ENCODE measurements at places on chromosomes 5 and 9.

- no peak for DNase-seq
Measured at GRCh38 chr5:9284781-9285307, 261.0 kb downstream of the SEMA5A start.

DNA sequence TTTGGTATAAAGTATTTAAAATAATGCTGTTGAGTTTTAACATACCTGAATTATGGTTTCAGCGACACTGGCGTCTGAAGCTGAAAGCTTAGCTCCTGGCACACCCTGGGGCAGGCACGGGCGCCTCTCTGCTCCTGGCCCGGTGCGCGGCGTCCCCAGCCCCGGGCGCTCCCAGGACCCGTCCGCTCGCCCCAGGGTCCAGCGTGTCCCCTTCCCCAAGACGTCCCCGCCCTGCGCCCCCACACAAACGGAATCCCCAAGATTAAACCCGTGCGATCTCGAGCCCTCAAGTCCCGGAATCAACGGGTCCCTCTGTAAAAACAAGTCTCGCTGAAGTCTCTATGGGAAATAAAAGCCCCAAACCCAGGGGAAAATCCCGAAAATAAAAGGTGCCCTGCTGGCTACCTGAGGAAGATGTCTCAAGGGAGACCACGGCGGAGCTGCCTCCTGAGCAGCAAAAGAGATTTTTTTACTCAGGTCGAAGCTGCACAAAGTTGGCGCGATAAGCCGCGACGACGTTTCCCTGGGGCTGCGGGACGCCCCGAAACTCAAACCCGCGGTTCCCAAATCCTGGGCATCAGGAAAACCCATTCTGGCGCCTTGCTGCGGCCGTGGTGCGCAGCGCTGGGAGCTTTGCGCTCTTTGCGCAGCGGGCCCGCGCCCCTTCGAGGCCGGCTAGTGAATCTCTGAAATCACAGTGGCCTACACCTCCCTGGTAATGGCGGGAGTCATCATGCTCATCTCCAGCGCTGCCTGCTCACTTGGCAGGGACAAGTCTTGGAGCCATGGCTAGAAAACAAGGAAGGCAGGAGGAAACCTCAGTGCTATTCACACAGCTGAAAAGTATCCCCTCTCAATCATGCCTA is 6.3 kb upstream of the IFNA8 start:
- DNase-seq, result no peak

DNA sequence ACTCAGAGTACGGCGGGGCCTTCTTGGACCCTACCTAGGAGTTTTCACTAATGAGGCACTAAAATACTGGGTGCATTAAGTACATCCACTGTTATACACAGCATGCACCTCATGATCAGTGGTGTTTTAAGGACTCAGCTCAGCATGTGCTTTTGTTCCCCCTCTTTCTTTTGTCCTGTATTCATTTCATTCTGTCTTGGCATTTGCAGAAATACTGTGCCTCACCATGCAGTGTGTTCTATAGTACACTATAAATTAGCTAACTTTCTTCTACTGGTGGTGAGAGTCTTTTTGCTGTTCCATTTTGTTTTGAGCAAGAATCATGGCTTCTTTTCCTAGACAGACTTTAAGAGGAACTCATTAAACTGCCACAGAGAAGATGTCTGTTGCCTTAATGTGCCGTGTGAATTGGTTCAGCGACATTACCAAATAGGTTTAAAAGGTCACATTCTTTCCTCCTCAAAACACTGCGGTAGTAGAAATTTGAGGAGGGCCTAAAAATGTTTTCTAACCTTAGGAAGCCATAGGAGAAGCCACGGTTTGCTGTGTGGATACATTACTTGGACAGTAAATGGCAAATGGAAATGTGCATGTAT is 276.6 kb downstream of the MAST4 start:
- no peak for DNase-seq

DNA sequence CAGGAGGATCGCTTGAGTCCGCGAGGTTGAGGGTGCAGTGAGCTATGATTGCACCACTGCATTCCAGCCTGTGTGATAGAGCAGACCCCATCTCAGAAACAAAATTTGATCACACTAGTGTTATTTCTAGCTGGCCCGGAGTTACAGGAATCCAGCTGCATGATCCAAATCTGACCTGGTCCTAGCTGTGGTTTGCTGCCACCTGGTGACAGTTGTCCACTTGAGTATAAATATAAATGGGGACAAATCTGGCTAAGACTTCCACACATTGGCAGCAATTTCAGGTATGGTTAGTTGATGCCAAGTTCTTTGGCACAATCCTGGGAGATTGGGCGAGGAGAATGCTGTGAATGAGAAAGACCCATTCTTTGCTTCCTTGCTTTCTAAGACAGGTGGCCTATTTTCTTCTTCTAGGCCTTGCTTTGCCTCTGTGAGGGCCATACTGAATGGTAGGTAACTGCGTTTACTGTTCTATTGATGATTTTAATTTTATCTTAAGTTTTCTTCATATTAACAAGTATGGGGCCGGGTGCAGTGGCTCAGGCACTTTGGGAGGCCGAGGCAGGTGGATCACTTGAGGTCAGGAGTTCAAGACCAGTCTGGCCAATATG is 35.4 kb downstream of the UBE2R2 start:
- DNase-seq, result no peak

GRCh38 chr5:160221082-160221481 is 8.2 kb upstream of the FABP6 start:
- DNase-seq, result no peak

DNA sequence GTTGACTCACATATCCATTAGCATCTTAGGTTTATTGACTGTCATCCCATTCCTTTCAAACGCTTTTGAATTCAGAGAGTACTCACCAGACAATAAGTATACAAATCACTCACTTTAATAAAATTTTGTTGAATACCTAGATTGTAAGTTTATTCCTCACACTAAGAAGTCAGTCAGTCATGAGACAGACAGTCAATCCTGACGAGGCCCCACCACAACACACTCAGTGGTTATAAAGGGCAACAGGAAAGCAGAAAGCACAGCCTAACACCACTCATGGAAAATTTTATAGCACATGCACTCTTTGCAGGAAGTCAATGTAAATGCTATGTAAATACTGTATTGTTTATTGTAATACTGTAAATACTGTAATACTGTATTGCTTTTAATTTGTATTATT is 176.3 kb upstream of the PTGER4 start:
- no peak for DNase-seq
